ENCODE measurements at places on chromosomes 4 and X.

GRCh38 chr4:24668956-24669355 is 84.6 kb upstream of the DHX15 start:
- DNase-seq: no peak

GRCh38 chr4:738781-739280 is 33.2 kb downstream of the PCGF3 start:
- no peak for DNase-seq

DNA sequence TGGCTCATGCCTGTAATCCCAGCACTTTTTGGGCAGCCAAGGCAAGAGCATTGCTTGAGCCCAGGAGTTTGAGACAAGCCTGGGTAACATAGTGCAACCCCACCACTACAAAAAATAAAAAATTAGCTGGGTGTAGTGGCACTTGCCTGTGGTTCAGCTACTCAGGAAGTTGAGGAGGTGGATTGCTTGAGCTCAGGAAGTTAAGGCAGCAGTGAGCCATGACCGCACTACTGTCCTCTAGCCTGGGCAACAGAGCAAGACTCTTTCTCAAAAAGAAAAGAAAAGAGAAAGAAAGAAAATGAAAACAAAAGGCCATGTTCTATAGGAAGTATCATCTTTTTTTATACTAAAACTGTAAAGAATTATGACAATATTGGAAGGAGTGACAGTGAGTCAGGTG is 38.5 kb downstream of the NEK1 start:
- DNase-seq: no peak

GRCh38 chr4:185782523-185782922 is 29.5 kb downstream of the SORBS2 start:
- no peak for DNase-seq

GRCh38 chr4:42881253-42881652 is 11.3 kb upstream of the GRXCR1 start:
- DNase-seq: no peak

GRCh38 chr4:176302283-176303275 is 17.2 kb upstream of the SPCS3 start:
- no peak for DNase-seq

DNA sequence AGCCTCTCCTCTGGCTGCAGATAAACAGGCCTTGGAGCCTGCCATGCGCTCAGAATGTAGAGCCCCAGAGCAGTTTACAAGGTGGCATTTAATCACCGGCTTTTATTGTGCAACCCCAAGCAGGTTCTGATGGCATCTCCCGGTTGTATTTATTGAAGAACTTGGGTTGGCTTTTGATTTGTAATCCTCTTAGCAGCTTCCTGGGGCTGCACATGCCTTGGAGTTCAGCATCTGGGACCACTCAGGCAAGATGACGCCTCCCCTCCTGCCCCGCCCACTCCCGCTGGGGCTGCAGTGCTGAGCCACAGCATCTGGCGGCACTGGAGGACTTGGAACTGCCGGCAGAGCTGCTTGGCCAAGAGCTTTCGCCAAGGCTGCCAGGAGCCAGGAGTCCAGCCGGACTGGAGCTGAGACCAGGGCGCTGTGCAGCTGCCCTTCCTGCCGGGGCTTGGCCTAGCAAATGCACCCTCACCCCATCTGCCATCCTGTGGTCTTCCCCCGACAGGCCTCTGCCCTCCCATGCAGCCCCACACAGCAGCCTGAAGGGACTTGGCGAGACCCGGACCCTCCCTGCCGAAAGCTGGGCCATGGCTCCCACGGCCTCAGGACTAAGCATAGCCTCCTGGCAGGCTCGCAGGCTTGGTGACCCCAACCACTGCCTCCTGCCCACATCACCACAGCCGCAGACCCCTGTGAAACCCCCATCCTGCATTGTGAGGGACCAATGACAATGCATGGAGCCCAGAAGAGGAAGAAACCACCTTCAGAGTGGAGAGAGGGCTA is 5.4 kb downstream of the HTRA3 start:
- DNase-seq: no peak

DNA sequence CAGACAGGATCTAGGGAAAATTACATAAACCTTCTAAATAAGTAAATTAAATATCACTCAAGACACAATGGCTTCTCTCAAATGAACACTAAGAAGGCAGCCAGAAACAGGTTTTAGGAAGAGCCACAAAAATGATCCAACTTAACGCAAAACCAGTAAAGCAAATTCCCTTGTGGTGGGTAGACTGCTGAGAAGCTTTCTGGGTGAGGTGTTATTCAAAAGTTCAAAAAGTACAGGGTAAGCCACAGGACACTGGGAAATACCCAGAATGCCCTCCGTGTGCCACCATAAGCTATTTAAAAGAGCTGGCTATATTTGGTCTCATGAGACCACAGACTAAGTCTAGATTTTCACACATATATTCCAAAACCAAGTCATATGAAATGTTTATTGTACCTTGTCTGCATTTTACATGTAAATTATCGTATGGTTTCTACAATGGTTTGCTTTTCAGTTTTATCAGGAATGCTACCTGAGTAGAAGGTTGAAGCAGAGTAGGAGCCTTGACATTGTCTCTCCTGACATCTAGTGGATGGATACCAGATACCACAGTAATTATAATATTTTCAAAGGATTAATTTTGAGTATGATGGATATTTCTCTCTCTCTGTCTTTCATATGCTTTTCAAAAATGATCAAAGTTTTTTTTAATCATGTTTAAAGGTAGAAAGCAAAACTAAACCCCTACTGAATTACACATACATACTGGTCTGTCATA is 109.3 kb upstream of the KLHL13 start:
- DNase-seq: no peak

DNA sequence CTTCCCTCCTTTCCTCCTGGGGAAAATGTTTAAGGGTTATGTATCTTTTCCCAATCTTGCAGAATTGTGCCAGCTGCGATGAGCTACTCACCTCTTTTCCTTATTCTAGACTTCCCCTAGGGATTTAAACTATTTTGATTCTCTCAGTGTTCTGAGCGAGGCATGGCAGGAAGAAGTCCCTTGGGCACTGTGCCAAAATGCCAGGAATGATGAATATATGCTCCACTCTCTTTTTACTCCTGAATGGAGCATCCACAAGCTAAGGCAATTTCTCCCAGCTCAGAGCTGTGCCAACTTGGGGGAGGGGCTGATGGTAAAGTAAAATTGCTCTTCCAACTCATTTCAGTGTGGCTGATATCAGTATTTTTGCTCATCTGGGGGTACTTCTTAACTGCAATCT is 4.0 kb upstream of the C4orf17 start:
- no peak for DNase-seq

DNA sequence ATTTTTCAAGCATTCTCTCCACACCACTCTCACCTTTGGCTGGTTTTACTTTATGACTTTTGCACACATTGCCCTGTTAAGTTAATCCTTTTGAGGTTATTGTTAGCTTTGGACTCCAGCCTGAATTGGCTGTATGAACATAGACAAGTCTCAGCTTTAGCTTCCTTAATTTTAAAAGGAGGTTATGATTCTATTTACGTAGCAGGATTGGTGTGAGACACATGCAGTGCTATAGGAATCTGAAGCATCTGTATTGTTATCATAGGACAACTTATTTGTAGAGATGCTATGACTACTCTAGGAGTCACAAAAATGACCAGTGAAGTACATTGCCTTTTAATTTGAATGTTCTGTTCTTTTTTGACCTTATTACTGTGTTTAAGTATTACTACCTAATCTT is 15.7 kb downstream of the PGAM4 start:
- DNase-seq: no peak

- no peak for DNase-seq
Observed at GRCh38 chrX:88735835-88736234, 11.2 kb upstream of the CPXCR1 start.

DNA sequence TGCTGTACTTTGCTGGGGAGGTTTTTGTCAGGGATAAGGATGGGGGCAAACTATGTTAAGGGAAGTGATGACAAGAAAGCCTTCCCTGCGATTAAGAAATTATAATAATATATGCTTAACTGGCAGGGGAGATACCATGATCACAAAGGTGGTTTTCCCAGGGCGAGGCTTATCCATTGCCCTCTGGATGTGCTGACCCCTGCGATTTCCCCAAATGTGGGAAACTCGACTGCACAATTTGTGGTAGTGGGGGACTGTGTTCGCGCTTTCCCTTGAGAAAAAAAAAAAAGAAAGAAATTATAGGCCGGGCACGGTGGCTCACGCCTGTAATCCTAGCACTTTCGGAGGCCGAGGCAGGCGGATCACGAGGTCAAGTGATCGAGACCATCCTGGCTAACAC is 24.5 kb downstream of the SLC25A43 start:
- no peak for DNase-seq

- DNase-seq: no peak
Observed at GRCh38 chr4:184324939-184325477, 107.3 kb upstream of the ENPP6 start.

- no peak for DNase-seq
Observed at GRCh38 chr4:160009656-160010493, 907.0 kb downstream of the RAPGEF2 start.

DNA sequence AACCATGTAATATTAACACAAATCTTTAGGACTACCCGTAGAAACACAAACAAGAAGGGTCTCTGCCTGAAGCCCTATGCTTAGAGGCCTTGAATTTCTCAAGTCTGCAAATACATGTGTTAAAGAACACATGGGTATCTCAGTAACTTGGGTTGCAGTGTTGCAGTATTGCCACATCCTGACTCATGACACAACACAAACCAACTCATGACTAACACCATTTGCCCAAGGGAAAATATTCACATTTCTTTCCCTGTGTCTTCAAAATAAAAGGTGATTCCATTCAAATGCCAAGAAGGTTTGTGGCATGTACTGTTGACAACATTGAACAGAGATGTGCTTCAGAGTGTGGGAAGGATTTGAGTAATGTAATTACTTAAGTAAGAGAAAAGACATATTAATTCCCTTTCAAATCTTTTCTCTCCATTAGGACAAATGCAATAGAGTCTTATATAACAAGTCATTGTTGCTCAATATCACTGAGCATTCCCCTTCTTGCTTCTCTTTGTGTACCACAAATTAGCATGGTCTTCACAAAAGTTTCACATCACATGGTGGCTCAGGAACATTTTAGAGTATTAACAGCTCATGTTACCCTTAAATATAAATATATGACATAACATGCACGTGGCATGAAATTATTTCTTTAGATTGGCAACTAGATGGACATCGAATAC is 487.1 kb downstream of the STPG2 start:
- DNase-seq: no peak

GRCh38 chr4:119070301-119070700 is 65.3 kb upstream of the MYOZ2 start:
- DNase-seq: no peak

DNA sequence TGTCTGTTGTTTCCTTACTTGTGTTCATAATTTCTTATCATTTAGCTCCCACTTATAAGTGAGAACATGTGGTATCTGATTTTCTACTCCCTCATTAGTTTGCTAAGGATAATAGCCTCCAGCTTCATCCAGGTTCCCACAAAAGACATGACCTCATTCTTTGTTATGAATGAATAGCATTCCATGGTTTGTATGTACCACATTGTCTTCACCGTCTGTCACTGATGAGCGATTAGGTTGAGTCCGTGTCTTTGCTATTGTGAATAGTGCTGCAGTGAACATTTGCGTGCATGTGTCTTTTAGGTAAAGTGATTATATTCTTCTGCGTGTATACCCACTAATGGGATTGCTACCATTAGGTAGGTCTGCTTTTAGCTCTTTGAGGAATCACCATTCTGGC is 624.3 kb upstream of the EPHA5 start:
- no peak for DNase-seq

- no peak for DNase-seq
Observed at GRCh38 chr4:83536362-83537272, 709 bp downstream of the GPAT3 start.

DNA sequence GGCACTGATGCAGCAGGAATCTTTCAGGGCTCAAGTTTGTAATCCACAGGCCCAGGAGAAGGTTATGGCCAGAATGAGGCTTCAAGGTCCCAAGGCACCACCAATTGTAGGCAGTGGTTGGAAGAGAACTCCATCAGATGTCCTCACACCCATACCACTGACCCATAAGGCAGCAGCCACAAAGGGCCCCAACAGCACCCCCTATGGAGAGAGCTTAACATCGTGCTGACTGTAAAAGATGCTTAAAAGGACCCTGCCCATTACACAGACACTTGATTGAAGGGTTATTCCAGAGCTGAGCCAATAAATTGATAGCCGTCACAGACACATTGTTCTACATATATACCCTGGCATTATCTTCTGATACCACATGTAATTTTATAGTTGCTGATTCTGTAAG is 113.7 kb downstream of the SOWAHB start:
- DNase-seq: no peak
